ENCODE measurements at places on chromosomes 13 and 19.

- peak; percentile 80 for DNase-seq
Observed at GRCh38 chr19:7852851-7853769, 21.1 kb downstream of the PRR36 start.

GRCh38 chr13:66344805-66345517 lies 885.2 kb downstream of the PCDH9 start:
- DNase-seq: no peak

- DNase-seq: no peak
Observed at GRCh38 chr13:45255247-45255987, 54.6 kb upstream of the KCTD4 start.

GRCh38 chr19:8194528-8195267 lies 14.5 kb upstream of the CERS4 start:
- DNase-seq: peak; percentile 40
